ENCODE measurements at places on chromosomes 4 and X. TPM values are rescaled to one million over a fixed set of nuclear protein-coding genes. Genes with fewer than 3 reads are reported as not detected.

DNA sequence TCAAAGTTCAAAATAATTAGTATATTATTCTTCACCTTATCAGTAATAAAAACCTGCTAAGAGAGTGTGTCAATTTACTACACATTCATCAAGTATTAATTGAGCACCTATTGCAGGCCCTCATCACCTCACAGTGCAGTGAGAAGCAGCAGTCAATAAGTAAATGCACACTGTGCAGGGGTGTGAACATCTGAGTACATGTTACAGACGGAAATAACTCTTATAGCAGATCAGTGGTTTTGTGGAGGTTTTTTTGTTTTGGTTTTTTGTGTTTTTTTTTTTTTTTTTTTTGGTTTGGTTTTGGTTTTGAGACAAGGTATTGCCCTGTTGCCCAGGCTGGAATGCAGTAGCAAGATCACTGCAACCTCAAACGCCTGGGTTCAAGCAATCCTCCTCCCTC lies 20.3 kb downstream of the KLF3 start:
- no peak for ATAC-seq

DNA sequence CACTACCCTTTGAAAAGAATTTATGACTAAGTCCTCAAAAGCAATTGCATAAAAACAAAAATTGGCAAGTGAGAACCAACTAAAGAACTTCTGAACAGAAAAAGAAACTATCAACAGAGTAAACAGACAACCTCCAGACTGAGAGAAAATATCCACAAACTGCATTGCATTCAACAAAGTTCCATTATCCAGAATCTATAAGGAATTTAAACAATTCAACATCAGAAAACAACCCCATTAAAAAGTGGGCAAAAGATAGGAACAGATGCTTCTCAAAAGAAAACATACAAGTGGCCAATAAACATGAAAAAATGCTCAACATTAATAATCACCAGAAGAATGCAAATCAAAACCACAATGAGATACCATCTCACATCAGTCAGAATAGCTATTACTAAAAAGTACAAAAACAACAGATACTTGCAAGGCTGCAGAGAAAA lies 130.2 kb downstream of the GASK1B start:
- no peak for ATAC-seq

GRCh38 chr4:70759126-70759525 lies 37.4 kb downstream of the RUFY3 start:
- no peak for ATAC-seq

DNA sequence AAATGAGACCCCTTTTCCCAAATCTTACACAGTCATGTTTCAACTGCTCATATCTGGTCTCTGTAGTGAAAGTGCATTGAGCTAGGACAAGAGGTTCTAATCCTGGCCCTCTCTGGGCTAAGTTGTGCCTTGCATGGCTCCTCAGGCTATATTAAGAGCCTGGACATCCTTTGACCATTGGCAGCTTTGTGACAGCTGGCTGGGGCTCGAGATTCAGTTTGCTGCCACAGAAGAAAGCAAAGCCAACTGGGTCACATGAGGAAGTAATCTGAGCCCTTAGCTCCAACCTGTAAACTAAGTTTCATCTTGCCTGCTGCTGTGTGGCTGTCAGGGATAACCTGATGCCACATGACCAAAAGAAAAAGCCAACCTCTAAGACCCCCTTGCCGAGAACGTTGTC lies 51.8 kb upstream of the JADE1 start:
- no peak for ATAC-seq

DNA sequence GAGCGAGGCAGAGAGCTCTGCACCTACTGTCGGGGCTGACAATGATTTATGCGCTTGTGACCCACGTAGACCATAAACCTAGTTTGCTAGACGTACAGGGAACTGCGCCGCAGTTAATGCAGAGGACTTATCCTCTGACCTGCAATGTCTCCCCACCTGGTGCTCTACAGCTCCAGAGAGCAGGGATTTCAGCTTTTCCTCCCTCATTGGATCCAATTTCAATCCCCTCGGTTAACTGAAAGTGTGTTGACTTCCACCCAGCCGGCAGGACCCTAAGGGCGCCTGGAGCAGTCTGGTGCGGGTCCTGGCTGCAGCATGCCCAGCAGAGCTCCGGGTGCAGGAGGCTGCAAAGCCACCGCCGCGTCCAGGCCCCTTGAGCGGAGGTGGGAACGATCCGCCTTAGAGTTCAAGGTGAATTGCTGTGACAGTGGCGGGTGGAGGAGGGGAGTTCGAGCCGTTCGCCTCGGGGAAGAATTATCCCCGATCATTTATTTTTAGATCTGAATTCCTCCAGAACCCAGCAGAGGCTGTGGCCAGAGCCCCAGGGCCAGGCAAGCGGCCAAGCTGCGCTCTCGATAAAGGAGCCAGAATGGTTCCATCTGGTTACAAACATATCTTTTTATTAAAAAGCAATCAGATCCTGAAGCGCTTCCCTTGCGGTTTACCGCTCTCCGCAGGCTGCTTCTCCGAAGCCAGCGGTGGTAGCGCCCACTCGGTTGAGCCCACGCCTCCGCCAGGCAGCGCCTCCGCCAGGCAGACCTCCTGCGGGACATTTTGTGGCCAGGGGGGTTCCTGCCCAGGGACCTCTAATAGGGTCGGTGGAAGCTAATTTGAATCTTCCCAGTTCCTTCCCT lies 66.0 kb downstream of the FBXO8 start:
- ATAC-seq = no peak

DNA sequence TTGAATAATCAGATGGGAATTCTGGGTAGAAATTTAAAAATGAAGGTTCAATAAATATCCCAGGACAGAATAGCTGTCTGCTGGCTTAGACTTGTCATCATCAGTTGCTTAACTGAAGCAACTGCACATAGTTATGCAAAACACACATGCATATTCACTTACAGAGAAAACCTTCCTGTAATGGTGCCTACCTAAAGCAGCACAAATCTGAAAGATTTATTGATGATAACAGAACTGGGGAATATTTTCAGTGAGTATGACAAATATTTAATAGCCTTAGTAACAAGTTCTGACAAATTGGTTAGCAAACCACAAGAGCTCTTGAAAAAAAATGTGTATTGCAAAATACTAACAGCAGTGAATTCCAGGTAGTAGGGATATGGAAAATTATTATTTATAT lies 606.8 kb upstream of the BOD1L1 start:
- ATAC-seq = no peak

- no peak for ATAC-seq
Observed at GRCh38 chr4:33850371-33850902, 2393.9 kb downstream of the ARAP2 start.

- ATAC-seq = no peak
Observed at GRCh38 chr4:37999000-37999716, 39.0 kb downstream of the PTTG2 start.

- no peak for ATAC-seq
Observed at GRCh38 chr4:1105662-1106061, 7.7 kb downstream of the RNF212 start.

SULT1B1 gene
- 1.3 TPM for total RNA-seq

UGT2B17 gene
- total RNA-seq = 0.20 TPM

PDCL2 gene
- 0.28 TPM for total RNA-seq

TLR1 gene
- total RNA-seq = 2.7 TPM

AMBN gene
- not detected for total RNA-seq

Data from esophagus mucosa (tissue), 1 donor.